ENCODE measurements at places on chromosomes 5 and 9.

- no peak for DNase-seq
Observed at GRCh38 chr5:173707392-173707791, 90.9 kb upstream of the BOD1 start.

GRCh38 chr9:16469184-16469583 is 401.3 kb downstream of the BNC2 start:
- DNase-seq: no peak

DNA sequence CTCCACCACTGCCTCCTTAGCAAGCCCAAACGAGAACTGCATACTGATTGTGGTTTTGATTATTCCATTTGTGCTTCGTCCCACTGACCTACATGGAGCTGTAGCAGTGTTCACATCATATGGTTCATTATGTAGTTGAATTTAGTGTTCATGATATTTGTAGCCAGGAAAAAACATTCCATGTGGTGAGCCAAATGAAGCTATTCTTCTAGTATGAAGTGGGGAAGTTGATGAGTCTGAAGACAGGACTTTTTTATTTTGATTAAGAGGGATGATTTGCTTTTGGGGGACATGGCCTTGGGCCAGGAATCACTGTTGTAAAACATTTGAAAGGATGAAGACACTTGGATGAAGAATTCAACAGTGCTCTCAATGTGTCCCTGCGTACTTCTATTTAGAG is 192.9 kb upstream of the SLC27A6 start:
- no peak for DNase-seq

DNA sequence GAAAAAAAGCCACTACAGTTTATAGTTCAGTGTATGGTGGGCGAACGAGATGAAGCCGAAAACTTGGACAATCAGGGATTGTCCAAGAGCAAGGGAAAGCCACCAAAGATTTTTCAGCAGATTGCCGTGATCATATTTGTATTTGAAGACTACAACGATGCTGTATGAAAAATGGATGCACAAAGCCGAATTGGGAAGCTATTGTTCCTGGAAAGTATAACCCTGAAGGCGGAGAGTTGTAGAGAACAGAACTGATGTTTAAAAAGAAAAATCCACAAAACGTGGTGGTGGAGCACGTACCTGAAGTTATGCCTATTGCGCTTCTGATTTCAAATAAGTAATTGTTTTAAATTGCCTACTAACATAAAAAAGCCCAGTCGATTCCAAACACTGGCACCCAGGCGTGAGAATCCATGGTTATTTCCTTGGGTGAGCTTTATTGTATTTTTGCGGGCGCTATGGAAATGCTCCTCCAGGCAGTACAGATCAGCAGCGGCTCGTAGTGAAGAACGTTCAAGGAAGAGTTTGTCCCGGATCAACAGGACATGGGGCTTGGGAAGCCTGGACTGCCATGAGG is 772 bp upstream of the TARS1 start:
- no peak for DNase-seq

DNA sequence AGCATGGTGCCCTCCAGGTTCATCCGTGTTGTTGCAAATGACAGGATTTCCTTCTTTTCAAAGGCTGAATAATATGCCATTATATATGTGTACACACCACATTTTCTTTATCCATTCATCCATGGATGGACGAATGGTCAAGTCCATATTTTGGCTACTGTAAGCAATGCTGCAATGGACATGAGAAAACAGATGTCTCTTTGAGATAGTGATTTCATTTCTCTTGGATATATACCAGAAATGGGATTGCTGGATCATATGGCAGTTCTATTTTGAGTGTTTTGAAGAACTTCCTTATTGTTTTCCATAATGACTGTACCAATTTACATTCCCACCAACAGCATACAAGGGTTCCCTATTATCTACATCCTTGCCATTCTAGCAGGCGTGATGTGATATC is 67.9 kb downstream of the TEK start:
- no peak for DNase-seq

GRCh38 chr9:106731910-106732309 is 131.1 kb upstream of the ZNF462 start:
- no peak for DNase-seq
